Activated CD8-positive, alpha-beta T cell treated with anti-CD3 and anti-CD28 coated beads, Interleukin-2, amount 10 ng/mL, durations not matched to agents 7 days and 5 days (primary cell): ENCODE measurements at places on chromosomes 3 and 15.

DNA sequence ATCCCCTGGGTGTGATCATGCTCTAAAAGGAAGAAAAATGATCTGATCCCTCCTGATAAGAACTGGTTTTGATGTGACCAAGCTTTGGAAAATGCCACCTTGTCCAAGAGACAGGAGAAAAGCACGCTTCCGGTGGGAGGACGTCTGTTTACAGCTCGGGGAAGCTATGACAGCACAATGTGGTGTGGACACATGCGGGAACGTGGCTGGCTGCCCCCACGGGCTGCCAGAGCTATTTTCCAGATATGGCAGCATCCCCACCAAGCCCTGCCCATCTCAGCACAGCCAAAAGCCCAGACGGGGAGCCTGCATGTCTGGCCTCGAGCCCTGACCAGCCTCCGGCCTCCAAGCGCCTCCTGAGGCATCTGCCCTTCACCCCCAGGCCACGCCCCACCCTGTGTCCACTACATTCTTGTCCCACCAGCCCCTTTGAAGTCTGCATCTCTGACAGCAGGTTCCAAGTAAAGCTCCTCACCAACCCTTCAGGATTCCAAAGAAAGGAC, 63.2 kb upstream of the HRH1 start:
- DNase-seq = no peak

DNA sequence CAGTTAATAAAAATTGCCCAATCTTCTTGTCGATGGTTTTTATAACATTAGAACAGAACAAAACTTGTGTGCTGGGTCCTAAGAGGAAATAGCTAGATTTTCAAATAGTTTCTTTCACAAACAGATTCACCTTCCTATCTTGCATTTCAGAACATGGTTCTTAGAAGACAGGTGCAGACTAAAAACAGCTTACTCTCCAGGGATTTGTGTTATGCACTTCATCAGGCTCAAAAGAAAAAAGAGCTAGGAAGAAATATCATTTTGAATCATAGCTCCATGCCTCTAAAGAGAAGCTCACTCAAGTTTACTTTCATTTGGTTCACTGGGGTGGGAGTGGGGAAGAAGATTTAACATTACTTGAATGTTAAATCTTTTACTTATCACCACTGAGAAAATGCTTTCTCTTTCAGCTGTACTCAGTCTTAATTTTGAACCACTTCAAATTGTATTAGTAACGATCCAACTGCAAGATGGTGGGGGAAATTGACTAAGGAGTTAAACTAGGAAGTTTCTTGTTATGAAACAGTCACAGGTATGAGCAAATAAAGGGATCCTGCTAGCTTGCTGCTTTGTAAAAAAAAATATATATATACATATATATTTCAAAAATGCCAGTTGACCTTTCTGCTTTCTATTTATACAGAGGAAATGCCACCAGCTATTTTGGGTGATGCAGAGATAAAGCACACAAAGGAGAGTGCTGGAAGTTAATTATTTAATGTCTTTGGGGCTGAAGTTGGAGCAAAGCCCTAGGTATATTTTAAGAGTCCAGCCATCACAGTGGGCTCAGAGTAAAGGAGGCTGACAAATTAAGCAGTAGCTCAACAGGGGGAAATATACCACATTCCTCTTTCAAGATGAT, 28.3 kb upstream of the NUDT16 start:
- DNase-seq = no peak

DNA sequence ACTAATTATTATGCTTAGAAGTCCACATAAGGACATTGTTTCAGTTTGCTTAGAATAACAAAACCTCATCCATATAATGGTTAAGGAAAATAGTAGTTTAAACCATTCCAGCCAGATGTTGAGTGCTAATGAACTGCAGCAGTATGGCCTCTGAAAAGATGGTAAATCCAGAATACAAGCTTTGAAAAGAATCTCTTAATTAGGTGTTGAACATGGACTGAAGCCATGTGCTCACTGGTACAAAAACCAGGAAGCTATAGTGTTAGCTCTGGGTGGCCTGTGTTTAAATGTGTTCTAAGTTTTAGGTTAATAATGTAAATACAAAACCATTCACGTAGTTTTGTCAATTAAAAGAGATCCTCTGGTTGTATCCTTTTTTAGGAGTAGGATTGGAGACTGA, 78.2 kb downstream of the GALK2 start:
- DNase-seq = no peak

DNA sequence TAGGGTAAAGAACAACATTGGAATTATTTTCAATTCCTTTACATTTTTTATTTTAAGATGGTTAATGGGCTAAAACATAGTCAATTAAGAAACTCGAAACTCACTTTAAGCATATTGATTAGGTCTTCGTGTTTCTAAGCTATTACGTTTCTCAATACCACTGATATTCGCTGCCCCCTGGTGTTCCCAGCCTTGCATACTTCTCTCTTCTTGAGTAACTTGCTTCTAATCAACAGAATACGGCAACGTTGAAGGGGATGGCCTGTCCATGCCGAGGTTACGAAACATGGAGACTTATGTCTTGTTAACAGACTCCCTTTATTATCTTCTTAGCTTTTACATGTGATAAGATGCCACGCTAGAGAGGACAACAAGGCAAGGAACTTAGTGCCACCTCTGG, 43.6 kb downstream of the ROBO1 start:
- no peak for DNase-seq

GRCh38 chr15:72421484-72421883, 23.4 kb downstream of the TMEM202 start:
- DNase-seq = no peak

DNA sequence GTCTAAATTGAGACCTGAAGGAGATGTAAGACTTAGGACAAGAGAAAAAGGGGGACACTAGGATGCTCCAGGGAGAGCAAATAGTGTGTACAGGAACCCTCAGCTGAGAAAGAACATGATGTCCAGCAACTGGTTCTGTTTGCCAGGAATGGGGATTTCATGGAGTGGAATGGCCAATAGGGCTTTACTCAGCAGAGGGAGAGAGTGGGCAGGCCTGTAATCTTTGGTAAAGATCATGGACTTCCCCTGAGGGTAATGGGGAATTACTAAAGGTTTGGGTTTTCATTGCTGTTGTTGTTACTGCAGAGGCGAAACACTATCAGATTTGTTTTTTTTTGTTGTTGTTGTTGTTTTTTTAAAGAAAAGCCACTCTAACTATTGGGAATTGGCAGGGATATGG, 99.0 kb downstream of the SCN11A start:
- no peak for DNase-seq

DNA sequence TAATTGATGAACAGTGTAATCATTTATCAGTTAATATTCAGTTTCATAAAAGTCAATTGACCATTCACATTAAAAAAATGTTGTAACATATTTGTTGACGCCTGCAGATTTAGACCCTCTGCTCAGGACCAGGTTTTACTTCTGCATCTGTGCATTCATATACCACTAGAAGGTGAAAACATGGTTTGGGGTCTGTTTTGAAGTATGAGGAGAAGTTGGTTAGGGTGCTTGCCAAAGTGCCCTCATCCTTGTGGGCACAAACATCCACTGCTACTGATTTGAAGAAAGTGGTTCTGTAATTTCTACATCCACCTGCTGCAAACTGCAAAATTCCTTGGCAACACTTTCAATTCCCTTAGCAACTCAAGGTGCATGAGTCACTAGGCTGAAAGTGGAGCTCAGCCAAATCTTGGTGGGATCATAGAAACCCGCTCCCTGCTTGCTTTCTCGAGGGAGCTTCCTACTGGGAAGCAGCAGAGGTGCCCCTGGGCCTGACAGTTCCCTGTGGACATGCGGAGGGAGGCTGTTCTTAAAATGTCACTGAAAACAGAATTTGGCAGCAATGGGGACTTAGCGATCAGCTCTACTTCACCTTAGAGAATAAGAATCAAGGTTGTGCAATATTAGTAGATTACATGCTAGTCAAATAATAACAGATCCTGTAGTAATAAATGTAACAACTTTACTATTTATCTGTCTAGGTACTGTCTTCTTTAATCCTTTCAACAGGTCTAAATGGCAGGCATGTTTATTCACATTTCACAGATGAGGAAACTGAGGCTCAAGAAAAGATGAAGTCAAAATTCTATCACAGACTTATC, 301.0 kb upstream of the TBL1XR1 start:
- DNase-seq = no peak

DNA sequence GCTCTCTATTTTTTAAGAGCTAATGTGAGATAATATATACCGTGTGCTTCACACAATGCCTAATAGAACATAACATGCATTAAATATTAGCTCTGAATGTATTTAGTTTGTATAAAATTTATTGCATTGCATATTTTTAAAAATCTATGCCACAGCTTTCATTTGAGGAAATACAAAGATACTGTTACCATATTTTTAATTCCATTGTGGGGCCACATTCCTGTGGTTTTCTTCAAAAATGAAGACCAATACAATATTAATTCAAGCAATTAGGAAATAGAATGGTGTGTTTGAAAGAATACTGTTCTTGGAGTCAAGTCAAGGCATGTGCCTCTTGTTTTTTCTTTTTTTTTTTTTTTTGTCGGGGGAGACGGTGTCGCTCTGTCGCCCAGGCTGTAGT, 95.4 kb upstream of the CADPS start:
- DNase-seq = no peak

GRCh38 chr3:132325634-132326033, 8.4 kb downstream of the ACP3 start:
- no peak for DNase-seq

DNA sequence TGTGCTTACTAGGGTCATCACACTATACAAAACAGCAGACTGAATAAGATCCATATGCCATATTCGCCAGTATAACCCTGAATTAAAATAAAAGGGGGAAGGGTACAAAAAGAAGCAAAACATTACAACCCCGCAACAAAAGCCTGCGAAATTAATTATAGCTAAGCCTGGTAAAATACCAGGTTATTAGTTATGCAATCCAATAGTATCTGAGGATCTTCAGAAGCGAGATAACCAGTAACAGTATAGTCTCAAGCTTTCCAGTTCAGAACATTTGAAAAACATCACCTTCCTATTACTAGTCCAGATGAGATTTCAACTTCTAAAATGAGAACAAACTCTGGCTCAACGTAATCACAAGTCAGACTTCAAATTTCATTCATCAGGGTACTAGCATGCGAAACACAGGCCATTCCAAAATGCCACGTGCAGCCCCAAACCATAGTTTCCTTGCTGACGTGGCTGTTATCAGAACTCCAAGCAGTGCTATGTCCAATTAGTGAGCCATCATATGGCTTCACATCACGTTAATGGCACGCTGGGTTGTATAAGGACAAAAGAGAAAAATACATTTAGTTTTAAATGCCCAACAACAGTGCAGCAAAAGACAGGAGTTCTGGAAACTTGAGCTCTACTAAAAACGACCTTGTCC, 1.1 kb downstream of the SSR3 start:
- no peak for DNase-seq

GRCh38 chr15:29631076-29632070, 190.9 kb downstream of the TJP1 start:
- DNase-seq = no peak

- DNase-seq = no peak
Observed at GRCh38 chr3:133695560-133696171, 33.9 kb upstream of the TOPBP1 start.

- no peak for DNase-seq
Observed at GRCh38 chr3:36220173-36220572, 160.1 kb upstream of the STAC start.

GRCh38 chr3:111801693-111802092, 57.4 kb upstream of the PHLDB2 start:
- no peak for DNase-seq

GRCh38 chr15:67013696-67014095, 51.7 kb upstream of the SMAD3 start:
- DNase-seq = peak; percentile 12

GRCh38 chr3:127172781-127173515, 20.0 kb upstream of the PRR23E start:
- no peak for DNase-seq
